ENCODE measurements at places on chromosomes 13 and 19.

GRCh38 chr19:30367421-30367820, 4.8 kb upstream of the ZNF536 start:
- DNase-seq: no peak

- DNase-seq: no peak
Observed at GRCh38 chr13:51919531-51919930, 57.8 kb downstream of the CCDC70 start.

GRCh38 chr13:53045189-53045588, 16.6 kb downstream of the OLFM4 start:
- DNase-seq: no peak

DNA sequence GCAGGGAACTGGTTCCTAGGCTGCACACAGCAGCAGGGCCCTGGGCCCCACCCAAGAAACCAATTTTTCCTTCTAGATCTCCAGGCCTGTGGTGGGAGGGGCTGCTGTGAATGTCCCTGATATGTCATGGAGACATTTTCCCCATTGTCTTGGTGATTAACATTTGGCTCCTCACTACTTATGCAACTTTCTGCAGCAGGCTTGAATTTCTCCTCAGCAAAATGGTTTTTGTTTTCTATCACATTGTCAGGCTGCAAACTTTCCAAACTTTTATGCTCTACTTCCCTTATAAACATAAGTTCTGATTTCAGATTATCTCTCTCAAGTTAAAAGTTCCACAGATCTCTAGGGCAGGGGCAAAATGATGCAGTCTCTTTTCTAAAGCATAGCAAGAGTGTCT, 310.2 kb upstream of the PCDH20 start:
- no peak for DNase-seq

Data from NCI-H2227 treated with DMSO at 0.1 percent for 48 hours (cell line).